ENCODE measurements at places on chromosomes 13 and 19.

DNA sequence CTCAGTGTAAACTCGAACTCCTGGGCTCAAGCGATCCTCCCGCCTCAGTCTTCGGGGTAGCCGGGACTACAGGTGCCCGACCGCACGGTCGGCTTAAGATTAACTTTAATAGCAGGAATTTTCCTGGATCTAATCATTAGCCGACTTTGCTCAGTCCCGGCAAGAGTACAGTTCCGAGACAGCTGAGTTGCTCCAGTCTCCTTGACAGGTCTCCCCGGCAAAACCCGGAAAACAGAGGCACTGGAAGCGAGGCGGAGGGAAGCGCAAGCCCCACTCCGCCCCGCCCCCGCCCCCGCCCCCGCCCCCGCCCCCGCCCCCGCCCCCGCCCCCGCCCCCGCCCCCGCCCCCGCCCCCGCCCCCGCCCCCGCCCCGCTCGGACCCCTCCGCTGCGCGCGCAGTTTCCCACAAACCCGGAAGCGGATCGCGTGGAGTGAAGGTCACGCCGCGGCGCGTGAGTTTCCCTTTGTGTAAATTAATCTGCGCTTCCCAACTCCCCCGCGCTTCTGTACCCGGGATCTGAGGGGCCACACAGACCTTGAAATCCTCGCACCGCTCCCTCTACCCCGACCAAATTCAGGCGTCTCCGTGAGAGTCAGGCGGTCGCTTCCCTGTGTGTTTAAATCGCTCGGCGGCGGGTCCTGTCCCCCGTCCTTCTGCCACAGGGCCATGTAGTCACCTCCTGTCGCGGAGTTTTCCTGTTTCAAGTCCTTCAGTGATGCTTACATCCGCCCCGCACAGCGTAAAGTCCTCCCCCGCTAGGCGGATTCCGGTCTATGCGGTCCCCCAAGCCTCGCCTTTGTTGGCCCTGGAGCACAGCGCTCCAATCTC, at the start of gene ZNF480:
Gene ZNF480 (plus strand): TSS at position 397 of the 828 bp plus-strand sequence. CDS start 3,244 bp downstream, outside the sequence.
- DNase-seq = peak; percentile 85

DNA sequence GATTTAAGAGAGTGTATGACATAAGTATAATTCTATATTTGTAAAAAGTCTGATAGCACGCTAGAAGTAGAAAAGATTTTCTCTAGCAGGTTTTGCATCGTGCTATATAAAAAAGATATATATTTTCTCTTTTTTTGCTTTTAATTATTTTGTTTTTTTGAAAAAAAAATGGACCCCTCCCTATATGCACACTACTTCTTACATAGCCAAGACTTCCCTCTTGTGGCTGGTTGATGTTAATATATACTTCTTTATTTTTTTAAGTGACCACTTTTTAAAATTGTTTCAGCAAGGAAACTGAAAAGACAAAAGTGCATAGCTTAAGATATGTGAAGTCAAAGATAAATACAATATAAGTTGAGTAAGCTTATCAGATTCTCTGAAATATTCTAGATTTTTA, 1202.8 kb downstream of the DIAPH3 start:
- DNase-seq = no peak

- no peak for DNase-seq
These were observed 179.6 kb upstream of the EDNRB start for GRCh38 chr13:78098249-78098648.

DNA sequence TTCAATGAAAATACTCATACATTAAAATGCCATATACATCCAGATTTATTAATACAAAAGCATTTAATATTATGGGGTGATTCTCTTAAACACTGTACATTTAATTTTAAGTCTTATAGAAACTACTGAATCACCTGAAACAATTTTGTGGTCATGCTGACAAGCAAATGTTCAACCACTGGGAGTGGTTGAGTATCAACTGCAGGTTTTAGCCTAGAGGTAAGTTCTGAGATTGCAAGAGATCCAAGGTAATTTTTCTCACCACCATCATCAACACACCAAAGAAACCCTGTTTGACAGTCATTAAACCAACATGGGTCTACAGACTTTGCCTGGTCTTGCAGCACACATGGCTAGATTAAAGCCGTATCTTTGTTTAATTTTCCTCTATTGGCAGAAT, 196.3 kb downstream of the LHFPL6 start:
- no peak for DNase-seq

DNA sequence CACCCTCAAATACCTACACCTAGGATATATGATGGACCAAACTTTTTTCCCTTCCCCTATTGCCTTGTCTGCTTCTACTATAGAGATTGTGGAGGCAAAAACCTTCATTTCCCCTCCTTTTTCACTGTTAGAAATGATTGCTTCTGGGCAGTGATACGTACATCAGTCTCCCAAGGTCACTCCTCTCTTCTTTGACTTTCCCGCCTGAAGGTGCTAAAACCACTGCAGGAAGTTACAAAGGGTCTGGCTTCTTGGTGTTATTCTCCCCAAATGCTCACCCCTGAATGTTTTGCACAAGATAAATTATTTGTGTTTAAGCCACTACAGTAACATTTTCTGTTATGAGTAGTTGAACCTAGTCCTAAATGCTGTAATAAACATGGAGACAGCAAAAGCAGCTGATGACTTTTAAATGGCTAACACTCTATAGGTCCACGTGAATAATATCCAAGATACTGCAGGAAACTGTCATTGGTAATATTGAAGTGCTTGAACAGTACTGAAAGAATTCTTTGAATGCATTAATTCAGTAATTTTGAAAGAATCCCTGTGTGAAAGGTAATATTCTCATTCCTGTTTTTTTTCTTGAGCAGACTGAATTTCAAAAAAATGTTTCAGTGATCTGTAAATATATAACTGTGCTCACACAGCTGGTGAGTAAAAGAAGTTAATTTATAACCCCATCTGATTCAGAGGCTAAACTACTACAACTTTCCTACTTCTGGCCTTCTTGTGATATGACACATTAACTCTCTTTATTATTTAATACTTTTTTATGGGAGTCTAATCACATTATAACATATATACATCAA, 865.1 kb downstream of the EFNB2 start:
- no peak for DNase-seq

DNA sequence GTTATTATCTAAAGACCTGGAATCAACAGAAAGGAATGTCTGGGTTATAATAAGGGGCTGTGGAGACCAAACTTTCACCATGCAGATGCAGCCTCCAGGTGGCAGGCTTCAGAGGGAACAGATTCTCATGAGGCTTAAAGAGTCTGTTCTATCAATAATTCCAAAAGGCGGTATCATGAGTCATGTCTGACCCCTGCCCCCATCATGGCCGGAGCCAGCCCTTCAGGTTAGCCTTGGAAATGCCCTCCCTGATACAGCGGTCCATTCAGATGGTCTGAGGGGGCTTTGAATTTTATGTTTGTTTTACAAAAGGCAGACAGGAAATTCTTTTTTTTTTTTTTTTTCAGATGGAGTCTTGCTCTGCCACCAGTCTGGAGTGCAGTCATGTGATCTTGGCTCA, 21.7 kb upstream of the LAMP1 start:
- DNase-seq = peak; percentile 34

DNA sequence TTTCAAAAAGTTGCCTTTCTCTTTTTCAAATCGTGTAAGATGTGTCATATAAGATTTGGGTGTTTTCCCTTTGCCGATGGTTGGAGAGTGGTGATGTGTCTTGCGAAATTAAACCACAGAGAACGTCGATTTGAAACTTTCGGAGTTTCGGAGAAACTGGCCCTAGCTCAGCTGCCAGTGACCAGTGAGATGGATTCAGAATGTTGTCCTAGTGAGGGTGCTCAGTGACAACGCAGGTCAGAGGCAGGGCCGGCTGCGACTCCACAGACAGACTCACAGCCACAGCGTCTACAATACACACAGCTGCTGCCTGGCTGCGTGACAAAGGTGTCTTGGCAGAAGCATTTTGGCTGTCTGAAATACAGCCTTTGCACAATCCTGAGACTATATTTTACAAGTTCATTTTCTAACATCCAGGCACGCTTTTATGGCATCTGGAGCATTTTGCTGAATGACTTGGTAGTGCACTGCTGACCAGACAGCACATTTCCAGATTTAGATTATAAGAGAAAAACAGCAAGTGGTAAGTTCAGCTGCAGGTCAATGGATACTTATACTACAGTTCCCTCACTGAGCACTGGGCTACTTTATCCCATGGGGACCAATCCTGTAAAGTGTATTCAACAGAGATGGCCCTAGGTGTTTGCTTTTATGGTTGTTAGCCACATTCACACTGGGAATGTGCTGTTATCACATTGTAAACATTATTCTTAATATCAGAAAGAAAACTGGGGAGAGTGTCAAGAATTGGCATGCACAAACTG, 207.5 kb downstream of the KCNRG start:
- peak; percentile 70 for DNase-seq

- DNase-seq = no peak
These were observed 42.4 kb downstream of the DIAPH3 start for GRCh38 chr13:60121337-60121687.

Data from CD4-positive, alpha-beta T cell treated with Interleukin-1 beta for 1 hour (primary cell).